ENCODE measurements at places on chromosomes 6 and 20.

DNA sequence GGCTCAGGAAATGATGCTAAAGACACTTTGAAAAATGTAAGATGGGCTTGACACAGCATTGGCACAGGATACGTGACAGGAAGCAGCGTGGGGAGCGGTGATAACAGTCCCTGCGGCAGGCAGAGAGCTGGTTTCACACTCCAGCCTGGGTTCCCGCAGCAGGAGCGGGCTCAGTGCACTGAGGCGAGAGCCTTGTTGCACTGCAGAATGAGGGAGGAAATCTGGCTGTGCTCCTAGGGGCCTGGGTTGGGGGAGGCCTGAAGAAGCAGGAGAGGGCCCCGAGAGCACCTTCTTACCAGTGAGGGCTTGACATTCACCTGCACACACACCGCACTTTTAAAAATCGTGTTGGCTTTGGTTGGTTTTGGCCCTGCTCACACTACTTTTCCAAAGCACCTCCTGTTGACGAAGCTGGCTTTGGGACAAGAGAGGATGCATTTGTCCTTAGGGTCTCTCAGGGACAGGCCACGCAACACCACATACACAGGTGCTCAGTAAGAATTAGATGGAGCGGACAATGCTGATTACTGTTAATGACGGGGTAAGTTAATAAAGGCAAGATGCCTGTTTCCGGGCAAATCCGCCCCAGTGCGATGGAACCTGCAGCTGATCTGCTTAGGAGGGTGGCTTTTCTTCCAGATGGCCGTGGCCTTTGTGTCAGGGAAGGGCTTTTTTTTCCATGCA is 49.4 kb upstream of the ARMC2 start:
- DNase-seq: no peak

GRCh38 chr6:108737594-108738546 is 110.4 kb upstream of the ARMC2 start:
- DNase-seq: peak; percentile 93

GRCh38 chr6:342832-343179 is 48.7 kb upstream of the IRF4 start:
- DNase-seq: no peak

GRCh38 chr6:84976526-84977362 is 212.3 kb upstream of the TBX18 start:
- peak; percentile 75 for DNase-seq

DNA sequence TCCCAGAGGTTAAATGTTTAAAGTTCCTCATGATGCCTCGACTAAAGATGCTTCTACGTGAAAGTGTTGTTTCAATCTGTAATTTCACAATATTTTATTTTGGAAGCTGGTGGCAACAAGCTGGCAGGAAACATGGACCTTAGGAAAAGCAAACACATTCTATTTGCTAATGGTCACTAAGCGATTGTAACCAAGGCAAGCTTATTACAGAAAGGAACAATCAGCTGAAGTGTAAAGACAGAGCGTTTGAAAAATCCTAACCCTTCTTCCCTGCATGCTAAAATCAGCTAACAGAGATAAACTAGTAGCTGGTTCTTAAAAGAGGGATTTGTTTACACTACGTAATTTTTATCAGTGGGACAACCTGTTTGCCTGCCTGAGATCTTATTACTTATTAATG is 50.0 kb downstream of the IL20RA start:
- no peak for DNase-seq

DNA sequence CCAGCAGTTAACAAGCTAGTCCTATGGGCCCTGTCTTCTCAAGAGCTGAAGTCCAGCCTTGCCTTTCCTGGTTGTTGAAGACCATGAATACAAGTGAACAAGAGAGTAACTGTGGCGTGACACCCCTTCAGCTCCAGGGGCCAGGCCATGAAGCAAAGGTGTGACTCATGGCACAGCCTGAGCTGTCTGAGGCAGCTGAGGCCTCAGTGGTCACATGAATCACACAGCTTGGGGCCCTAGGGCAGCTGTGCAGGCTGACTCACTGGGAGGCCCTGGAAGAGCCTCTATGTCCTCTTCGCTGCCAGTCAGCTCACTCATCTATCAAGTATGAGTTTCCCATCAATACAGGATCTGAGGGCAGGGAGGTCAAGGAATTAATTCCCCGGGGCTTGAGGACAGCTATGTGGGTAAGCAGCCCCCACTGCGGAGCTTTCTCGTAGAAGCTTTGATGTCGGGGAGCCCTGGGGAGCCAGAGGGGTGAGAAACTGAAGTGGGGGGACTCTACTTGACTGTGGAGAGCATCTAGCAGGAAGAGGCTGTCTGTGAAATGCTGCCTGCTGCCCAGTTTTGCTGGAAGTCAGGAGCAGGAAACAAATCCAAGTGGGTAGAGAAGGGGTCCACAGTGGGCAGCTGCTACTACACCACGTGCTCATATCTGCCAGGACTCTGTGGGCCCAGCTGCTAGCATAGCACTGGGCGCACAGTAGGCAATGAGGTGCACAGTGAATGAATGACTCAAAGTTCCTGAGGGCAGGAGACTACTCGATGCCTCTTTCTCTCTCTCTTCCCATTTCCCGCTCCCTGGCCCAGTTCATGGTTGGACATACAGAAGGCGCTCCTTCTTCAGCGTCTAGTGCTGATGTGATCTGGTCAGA is 13.7 kb upstream of the FAM83C start:
- DNase-seq: peak; percentile 98

DNA sequence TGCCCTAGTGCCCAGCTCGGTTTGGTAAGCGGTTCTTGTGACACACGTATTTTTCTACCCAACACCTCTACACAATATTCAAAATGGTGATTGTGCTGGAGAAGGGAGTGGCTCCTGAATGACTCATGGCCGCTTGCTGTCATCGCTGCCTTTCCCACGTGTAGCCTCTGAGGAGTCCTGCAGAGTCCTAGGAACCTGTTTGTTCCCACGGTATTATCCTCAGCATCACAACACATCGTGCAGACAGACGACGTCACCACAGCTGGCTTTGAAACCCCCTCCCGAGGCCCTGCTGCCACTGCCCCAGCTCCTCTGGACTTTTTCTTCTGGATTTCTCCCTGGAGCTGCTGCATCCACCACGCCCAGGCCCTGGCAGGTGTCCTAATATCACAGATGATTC is 353.5 kb downstream of the SMOC2 start:
- no peak for DNase-seq

GRCh38 chr20:5451643-5452210 is 135.0 kb upstream of the PROKR2 start:
- DNase-seq: no peak

DNA sequence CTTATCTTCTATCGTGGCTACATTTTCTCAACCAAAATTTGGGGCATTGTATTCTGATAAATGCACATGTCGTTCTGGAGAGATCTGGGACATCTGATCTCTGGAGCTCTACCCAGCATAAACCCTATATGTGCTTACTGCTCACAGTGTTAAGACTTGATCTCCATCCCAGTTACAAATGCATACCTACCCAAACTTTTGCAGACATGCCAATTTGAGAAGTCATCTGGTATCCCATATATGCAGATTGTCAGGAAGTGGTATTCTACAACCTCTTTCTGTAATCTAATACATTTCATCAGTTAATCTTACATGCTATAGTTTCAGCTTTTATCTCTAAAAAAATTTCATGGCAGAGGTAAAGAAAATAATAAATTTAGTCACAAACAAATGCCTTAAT is 11.2 kb downstream of the BAG2 start:
- DNase-seq: no peak

DNA sequence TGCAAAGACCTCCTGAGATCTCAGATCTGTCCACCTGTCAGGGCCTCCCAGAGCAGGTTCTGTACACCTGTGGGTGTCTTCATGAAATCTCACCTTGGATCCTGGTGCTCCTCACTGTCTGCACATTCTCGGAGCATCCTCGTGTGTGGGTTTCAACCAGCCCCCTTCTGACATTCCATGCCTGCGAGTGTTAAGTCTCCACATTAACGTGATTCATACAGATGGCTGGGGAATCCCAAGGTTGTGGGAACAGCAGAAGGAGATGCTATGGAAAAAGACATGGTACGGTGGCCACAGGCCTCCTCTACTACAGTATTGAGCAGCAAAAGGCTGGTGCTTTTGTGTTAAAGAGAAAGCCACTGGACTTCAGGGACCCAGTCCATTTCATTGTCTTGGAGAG is 556.5 kb downstream of the DHX35 start:
- DNase-seq: no peak

- no peak for DNase-seq
These were observed 306.5 kb downstream of the C6orf118 start for GRCh38 chr6:165002866-165003265.

- no peak for DNase-seq
These were observed 58.5 kb upstream of the ATXN1 start for GRCh38 chr6:16819752-16820151.
